ENCODE measurements at places on chromosomes 5 and 9. TPM values are rescaled to one million over a fixed set of nuclear protein-coding genes. Genes with fewer than 3 reads are reported as not detected.

The LOX gene
- total RNA-seq: 34.7 TPM

The ARL14EPL gene
- not detected for total RNA-seq

The GABRA6 gene
- total RNA-seq: not detected

GRCh38 chr5:16612007-16612406 lies 4.8 kb downstream of the RETREG1 start:
- DNase-seq: no peak

DNA sequence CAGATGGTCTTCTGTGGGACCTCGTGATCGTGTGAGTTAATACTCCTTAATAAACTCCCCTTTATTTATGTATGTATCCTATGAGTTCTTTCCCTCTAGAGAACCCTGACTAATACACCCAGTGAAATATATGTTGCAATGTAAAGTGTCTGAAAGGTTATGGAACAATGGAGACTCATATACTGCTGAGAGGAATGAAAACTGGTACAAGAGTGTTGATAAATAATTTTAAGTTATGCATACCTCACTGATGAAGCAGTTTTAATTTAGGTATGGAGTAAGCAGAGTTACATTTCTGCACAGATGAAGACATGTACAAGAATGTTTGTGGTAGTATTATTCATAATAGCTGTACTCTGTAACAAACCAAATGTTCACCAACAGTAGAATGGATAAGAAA lies 438.3 kb downstream of the TAF11L14 start:
- no peak for DNase-seq

DNA sequence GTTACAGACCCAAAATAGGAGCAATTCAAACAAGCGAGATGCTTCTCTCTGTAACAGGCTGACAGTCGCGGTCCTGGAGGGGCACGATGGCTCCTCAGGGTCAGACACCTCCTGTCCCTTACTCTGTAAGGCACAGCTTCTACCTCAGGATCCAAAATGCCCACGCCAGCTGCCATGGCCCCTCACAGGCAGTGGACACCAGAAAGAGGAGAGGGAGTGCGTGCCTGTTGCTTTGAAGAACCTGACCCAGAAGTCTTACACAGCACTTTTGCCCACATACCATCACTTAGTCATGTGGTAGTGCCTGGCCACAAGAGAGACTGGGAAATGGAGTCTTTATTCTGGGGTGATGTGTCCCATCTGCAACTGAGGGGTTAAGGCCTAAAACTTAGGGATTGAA lies 11.6 kb upstream of the ABL1 start:
- DNase-seq: no peak

GRCh38 chr5:77776554-77777206 lies 541 bp upstream of the TBCA start:
- no peak for DNase-seq
